Hematopoietic multipotent progenitor cell treated with erythropoietin and hydrocortisone succinate and interleukin-3 and kit ligand, for 6 days (in vitro differentiated cells): ENCODE measurements at places on chromosomes 16 and 17.

GRCh38 chr16:10983159-10983558, 38.8 kb downstream of the CLEC16A start:
- no peak for DNase-seq

- DNase-seq, result peak; percentile 55
Observed at GRCh38 chr17:38874505-38875400, 4.9 kb downstream of the LASP1 start.

DNA sequence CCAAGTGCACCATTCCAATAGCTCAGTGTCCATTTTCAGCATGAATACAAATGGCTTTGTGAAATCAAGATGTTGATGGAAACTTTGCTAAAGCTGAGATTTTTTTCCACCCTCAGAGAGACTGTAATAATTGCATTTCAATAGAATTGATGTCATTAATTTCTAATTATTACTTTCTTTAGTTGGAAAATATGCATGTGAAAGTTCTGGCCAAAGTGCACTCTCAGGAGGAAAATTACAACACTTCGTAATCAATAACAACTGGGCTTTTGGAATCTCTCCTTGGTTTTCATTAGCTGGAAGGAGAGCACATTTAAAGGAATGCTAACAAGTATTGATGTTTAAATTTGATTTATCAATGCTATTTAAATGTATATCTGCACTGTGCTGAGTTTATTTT, 529.5 kb upstream of the CDH8 start:
- no peak for DNase-seq

DNA sequence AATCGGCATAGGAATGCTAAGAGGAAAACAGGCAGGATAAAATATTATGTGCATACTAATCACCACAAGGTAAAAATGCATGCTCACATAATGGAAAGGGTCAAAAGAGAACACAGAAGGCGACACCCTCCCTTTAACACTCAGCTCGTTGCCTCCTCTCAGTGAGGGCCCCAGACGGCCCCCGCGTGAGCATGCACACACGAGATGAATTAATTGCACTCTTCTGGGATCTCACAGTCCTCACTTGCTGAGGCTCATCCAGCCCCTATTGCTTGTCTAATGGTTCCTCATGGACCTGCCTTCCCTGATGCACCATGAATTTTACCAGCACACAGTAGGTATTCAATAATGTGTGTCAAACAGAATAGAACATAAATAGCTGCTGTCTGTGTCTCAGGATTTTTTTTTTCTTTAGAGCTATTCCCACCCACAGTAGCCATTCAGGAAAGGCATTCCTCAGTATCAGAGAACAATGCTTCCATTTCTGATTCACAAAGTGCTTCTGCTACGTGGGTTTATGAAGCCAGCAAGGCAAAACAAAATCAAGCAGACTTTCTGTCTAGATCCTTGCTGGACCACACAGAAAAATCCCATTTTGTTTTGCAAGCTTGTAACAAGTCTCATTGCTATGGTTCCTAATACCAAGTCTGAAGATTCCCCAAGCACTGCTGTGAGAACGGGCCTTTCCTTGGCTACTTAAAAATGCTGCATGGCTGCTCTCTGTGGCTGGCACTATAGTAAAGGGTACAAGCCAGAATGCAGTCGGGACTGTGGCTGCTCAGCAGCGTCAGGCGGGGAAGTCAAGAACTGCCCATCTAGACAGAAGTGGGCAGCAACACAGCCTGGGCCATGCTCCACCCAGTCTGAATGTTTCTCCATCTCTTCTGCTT, 43.6 kb downstream of the TOM1L2 start:
- no peak for DNase-seq

GRCh38 chr16:87165885-87166284, 151.3 kb downstream of the C16orf95 start:
- no peak for DNase-seq

DNA sequence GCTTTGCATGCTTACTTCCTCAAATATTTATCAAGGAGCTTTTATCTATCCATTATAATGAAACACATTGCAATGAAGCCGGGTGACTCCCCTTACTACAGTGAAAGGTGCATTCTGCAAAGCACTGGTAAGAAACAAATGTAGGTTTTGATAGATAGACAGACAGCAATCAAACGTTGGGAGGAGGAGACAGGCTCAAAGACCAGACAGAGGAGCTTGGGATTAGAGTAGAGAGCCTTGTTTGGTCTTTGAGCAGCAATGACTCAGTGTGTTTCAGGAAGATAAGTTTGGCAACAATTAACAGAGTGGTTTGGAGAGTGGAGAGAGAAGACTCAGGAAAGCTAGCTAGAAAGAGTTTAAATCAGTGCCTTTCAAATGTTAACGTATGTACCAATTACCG, 68.8 kb downstream of the ZNF18 start:
- DNase-seq, result peak; percentile 49
